Right cardiac atrium (tissue), 5 donors: ENCODE measurements at places on chromosomes 1 and 21. TPM values are rescaled to one million over a fixed set of nuclear protein-coding genes. Genes with fewer than 3 reads are reported as not detected.

Gene CCDC181
- total RNA-seq, result 2.4 TPM

Gene KISS1
- not detected for total RNA-seq

Gene GATAD2B
- total RNA-seq, result 42.9 TPM

Gene TBCE
- total RNA-seq, result 19.6 TPM

Gene AIM2
- total RNA-seq, result not detected

Gene WLS
- 101 TPM for total RNA-seq

Gene OR2T29
- total RNA-seq, result not detected

Gene TARBP1
- 10.7 TPM for total RNA-seq

Gene PTPRU
- total RNA-seq, result 23.2 TPM

Gene PDPN
- total RNA-seq, result 16.9 TPM

Gene SPRR2E
- not detected for total RNA-seq

Gene SAMD13
- total RNA-seq, result 1.3 TPM

DNA sequence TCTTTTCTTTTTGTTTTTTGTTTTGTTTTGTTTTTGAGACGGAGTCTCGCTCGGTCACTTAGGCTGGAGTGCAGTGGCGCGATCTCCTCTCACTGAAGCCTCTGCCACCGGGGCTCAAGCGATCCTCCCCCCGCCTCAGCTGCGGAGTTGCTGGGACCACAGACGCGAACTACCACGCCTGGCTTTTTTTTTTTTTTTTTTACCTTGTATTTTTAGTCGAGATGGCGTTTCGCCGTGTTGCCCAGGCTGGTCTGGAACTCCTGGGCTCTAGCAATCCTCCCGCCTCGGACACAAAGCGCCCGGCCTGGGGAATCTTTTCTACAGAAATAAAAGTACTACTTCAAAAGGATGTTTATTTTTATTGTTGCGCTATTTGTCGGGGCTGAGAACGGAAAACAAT is 1.1 kb upstream of the SETDB1 start:
- peak; percentile 49 for DNase-seq

GRCh38 chr1:215772151-215772550 is 205.0 kb downstream of the KCTD3 start:
- no peak for DNase-seq

GRCh38 chr1:19688041-19688842 is 23.6 kb downstream of the HTR6 start:
- DNase-seq, result peak; percentile 40

DNA sequence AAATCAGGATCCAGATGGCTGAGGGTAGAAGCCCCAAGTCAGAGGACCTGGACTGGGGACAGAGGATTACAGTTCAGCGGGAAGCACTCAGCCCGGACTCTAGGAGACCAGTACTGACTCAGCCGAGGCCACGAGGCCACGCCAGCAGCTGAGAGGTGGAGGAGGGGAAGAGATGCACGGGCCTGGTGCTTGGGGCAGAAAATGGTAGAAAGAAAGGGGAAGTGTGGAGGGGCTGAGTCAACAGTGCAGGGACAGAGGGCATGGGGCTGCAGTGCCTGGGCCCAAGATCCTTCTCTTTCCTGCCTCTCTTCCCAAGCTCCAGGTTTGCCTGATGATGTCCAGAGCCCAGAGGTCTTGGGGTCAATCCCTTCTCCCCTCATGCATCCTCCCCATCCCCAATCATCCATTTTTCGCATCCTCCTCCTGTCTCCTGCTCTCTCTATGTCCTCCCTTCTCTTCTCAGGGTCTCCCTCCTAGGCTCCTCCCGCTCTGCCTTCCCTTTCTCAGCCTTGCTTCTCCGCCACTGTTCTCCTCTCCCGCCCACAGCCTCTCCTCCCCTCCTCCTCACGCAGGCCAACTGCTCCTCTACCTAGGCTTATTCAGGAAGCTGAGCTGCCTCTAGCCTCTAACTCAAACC is 7.7 kb downstream of the ARHGEF2 start:
- peak; percentile 88 for DNase-seq

DNA sequence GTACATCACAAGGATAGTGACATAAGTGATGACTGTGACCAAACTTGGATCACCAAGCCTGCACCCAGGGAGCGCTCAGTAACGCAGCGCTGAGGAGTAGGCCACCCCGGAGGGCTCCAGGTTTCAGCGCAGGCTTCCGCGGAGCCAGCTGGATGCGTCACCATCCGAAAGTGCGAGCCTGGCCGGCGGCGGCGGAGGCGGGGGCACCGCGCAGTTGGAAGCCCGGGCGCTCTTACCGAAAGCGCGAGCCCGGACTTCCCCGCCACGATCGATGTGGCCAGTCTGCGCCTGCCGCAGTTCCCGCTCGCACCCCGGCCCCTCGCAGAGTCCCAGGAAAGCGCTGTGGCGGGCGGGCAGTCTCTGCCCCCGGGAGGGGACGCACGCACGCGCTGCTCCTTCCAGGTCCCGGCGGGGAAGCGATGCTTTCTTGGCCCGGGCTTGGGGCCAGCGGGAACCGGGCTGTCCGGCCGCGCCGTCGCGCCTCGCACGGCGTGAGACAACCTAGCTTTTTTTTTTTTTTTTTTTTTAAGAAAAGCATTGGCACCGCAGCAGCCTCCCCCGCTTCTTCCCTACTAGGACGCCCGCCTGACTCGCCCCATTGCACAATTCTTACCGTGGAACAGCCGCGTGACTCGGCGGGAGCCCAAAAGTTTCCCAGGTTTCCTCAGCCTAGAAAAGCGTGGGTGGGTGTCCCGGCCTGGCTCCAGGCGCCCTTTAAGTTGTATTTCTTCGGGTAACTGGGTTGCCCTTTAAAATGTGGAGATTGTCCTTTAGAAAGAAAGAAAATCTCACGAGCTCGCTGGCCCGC is 36.4 kb upstream of the JAK1 start:
- peak; percentile 93 for DNase-seq

DNA sequence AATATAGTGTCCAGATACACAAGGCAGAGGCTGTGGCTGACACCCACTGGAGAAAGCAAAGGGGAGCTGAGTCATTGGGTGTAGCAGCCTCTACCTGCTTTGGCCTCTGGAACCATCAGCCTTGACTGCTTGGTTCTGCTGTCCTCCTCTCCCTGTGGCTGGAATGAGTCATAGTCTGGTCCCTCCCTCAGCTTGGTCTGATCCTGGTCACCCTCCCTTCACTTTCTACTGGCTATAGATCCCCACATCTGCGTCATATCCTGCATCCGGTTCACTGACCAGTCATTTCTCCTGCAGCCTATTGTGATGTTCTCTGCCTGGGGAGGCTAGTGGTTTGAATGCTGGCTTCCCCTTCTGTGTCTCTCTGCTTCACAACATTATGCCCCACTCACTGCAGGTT is 372.8 kb upstream of the DAB1 start:
- no peak for DNase-seq

DNA sequence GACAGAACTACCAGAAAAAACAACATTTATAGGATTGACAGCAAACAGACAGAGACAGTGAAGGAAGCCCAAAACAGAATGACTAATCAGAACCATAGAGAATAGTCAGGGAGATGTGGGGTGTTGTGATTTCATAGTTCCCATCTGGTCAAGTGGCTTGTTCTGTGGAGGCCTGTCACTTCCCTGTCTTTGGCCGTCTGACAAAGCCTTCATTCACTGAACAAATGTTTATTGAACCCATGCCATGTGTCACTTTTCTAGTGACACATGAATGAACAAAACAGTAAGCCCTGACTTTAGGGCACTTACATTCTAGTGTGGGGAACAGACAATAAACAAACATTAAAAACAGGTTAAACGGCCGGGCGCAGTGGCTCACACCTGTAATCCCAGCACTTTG is 3.2 kb upstream of the SRRM1 start:
- no peak for DNase-seq

DNA sequence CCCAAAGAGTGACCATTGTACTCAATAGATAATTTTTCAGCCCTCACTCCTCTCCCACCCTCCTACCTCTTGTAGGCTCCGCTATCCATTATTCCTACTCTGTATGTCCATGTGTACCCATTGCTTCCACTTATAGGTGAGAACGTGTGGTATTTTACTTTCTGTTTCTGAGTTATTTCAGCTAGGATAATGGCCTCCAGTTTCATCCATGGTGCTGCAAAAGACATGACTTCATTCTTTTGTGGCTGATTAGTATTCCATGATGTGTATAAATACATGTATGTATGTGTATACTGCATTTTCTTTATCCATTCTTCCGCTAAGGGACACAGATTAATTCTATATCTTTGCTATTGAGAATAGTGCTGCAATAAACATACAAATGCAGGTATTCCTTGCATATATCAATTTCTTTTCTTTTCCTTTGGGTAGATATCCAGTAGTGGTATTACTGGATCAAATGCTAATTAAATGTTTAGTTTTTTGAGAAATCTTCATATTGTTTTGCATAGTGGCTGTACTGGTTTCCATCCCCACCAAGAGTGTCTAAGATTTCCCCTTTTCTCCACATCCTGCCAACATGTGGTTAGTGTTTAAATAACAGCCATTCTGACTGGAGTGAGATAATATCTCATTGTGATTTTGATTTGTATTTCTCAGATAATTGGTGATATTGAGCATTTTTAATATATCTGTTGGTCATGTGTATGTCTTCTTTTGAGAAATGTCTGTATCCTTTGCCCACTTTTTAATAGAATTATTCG is 4.9 kb downstream of the LY9 start:
- DNase-seq, result no peak

DNA sequence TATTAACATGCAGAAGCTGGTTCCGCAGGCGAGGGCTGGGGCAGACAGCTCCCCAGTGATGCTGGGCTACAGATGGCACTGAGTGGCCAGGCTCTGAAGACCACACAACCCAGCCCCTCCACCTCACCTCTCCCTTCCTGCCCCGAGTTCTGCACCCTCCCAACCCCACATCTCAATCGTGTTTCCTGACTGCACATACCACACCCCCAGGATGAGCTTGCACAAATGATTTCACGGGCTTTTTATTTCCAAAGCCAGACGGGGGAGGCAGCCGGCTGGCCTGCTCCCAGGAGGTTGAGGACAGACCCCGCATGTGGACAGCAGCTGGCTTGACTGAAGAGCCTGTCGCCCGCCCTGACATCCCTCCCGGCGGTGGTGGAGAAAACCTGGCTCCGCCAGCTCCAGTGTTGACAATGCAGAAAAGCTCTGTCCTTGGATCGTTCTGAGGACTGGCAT is 21.4 kb upstream of the ALDH4A1 start:
- DNase-seq, result peak; percentile 75

- DNase-seq, result no peak
Observed at GRCh38 chr1:115811140-115811828, 29.6 kb downstream of the NHLH2 start.

DNA sequence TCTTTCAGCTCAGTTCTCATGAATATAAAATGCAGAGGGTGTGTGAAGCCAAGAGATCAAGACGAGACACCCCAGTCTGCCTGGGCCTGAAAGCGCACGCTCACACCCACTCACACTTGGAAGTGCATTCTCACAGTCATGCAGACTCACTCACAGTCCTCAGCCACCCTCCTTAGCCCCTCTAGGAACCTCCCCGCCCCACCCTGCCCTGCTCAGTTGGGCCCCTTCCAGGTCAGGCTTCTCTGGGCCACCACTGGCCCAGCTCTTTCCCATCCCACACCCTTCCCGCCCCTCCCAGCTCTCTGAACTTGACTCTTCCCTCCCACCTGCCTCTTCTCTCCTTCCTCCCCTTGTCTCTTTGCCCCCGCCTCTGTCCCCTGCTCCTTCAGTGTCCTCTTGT is 93.8 kb downstream of the EPHB2 start:
- no peak for DNase-seq

- DNase-seq, result no peak
Observed at GRCh38 chr1:43387976-43388599, 1.5 kb downstream of the MED8 start.

DNA sequence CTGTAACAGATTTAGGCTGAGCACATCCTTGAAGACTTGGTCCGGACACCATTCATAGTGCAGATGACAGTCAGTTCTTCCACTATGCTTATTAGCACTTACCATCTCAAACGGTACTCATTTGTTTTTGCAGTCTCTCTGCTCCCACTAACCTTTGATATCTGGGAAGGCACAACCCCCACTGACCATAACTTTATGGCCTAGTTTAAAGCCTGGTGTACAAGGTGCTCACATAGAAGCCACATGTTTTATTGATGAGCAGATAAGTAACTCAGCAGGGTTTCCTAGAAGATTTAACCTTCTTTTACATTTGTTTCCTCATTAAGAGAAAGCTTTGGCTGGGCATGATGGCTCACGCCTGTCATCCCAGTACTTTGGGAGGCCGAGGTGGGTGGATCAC is 119.3 kb upstream of the MAGI3 start:
- DNase-seq, result no peak

DNA sequence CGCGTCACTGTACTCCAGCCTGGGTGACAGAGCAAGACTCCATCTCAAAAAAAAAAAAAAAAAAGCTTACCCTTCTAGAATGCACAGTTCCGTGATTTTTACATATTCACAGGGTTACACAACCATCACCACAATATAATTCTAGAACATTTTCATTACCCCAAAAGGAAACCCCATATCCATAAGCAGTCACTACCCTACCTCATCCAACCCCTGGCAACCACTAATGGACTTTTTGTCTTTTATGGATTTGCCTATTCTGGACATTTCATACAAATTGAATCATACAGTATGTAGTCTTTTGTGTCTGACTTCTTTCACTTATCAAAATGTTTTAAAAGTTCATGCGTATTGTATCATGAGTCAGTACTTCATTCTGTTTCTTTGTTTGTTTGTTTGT is 22.8 kb downstream of the SYF2 start:
- no peak for DNase-seq

- no peak for DNase-seq
Observed at GRCh38 chr1:169472738-169473137, 13.0 kb downstream of the SLC19A2 start.

GRCh38 chr1:203626910-203627246 is 246 bp downstream of the ATP2B4 start:
- peak; percentile 81 for DNase-seq

DNA sequence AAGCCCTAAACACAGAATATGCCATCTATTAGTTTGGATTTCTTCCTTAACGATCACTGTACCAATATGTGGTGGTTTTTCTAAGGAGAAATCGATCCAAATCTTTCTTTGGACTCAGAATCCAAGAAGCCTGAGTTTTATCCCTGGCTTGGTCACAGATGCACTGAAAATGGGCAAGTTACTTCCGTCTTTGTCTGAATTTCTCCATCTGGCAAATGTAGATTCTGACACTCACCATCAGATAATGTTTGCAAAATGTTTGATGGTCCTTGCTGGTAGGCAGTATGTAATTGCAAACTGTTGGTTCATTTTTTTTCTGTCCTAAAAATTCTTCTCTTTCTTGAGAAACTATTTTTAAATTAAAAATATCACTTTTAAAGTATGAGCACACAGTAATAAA is 115.0 kb downstream of the TSEN15 start:
- no peak for DNase-seq

GRCh38 chr1:235105051-235106043 is 23.3 kb downstream of the TOMM20 start:
- no peak for DNase-seq

DNA sequence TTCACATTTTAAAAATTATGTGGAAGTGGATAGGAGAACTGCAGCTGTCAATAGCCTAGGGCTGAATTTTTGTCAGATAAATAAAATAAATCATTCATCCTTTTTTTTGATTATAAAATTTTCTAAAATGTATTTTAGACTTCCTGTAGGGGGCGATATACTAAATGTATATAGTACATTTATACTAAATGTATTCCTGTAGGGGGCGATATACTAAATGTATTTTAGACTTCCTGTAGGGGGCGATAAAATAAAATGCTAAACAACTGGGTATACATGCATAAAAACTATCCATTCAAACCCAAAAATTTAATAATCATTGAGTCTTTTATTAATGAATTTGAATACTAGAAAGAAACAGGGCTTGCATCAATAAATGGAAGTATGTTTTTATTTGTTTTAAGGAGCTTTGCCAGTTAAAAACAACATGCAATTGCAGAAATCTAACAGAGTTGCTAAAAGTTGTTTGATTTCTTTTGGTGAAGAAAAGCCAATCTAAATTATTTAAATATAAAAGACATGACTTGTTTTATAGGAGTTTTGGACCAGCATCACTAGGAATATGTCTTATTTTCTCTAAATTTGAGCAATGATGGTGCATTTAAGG is 31.4 kb downstream of the CLCA1 start:
- no peak for DNase-seq
